DMS153 (cell line): ENCODE measurements at places on chromosomes 3 and 15.

DNA sequence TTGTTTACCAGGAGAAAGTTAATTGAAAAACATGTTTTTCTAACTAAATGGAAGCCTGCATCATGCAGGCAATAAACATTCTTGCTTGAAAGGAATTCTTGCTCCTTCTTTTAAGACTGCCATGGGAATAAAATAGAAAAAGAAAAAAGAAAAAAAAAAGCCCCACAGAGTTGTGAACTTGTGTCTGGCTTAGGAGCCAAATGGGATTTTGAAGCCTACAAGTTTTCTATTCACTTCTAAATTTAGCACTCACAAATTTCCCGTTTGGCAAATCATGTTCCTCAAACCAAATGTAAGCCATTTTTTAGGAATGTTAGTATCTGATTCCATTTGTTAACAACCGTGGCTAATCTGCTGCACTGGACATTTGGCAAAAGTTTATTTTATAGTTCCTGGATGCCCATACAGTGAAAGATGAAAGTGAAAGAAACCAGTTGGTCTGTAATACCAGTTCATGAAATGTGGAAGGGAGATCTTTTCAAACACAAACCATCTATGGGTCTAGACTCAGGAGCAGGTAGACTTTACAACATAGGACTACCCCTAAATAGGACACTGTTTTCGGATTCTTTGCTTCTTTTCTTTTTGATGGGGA, 133.8 kb upstream of the GMNC start:
- DNase-seq = no peak

DNA sequence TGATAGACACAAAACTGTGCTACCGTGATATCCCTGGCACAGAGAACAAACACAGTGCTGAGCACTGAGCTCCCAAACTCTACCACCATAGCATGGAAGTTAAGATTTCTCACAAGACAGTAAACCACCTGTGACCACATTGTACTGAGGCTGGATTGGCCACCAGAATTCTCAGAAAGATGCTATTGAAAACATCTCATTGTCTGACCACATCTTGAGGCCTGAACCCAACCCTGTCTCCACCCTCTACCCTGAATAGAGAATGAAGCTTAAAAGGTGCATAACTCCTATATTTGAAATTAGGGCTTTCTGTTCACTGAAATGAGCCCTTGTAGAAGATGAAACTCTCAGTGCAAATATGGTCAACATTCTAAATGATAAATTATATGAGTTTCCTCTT, 281.3 kb upstream of the NPAP1 start:
- DNase-seq = no peak

GRCh38 chr3:124281453-124282316, 289.8 kb upstream of the ROPN1 start:
- peak; percentile 44 for DNase-seq

DNA sequence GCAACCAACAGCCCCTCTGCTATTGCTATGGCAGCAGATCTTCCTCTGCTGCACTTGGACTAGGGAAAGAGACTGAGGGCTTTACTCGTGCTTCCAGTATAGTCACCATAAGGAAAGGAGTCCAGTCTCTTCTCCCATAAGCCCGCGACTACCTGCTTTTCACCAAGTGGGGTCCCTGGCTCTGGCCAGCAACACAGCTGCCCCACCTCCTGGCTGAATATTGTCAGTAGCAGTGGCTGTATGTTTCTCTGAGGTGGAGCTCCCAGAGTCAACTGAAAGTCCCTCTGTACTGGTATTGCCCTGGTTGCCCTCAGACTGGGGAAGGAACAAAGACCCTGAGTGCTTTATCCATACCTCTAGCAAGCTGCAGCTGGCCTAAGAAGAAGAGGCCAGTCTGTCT, 719.6 kb downstream of the SQOR start:
- no peak for DNase-seq

DNA sequence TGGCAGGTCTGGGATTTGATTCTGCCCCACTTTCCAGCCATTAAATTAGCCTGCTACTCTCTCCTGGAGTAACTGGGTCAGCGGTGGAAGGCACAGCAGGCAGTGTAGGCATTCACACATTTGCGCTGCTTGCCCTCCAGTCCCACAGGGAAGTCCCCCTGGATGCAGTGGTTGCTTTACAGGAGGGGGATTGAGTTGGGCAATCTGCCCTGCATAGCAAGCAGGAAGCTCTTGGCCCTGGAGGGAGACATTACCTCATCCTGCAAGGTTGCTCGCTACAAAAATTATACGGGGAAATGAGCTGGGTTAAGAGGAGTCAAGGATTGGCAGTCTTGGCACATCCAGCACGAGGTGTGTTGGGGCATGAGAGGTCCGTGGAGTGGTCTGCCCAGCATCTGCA, 14.8 kb downstream of the MCM2 start:
- no peak for DNase-seq

DNA sequence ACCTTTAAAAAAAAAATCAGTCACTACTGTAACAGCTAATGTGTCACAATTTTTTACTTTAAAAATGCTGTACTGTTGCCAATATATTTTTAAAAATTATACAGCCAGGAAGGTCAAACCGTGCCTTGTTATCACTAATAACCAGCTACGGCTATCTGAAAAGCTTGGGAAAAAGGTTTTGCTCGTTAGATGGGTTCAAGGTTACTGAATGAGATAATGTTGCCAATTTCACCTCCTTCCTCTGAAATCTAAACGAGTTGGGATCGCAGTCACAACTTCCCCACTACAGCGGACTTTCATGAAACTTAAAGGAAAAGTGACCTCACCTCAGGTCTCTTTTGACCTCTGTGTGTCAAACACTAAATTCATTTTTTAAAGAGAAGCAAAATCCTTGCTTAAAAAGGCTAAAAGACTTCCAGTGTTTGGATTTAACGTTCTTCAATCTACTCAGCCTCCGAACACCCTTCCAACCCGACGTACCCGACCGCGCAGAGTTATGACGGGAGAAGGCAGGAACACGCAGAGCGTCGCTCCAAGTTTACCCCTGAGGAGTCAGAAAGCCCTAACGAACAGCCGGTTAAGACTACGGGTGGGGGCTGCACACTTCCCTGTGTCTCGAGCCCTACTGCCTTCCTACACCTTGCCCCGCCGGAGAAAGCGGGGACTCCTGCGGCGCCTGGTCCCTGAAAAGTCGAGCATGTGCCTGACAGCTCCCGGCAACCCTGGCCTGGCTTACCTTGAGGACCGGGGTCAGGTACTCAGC, 860 bp downstream of the ATG3 start:
- peak; percentile 15 for DNase-seq

GRCh38 chr15:81469154-81469553, 95.1 kb upstream of the TMC3 start:
- DNase-seq = no peak

GRCh38 chr15:23472678-23473077, 25.6 kb upstream of the GOLGA6L2 start:
- DNase-seq = no peak

- peak; percentile 25 for DNase-seq
These were observed 49.9 kb downstream of the KY start for GRCh38 chr3:134600685-134601463.

GRCh38 chr3:136642711-136643110, 109.5 kb downstream of the STAG1 start:
- no peak for DNase-seq

DNA sequence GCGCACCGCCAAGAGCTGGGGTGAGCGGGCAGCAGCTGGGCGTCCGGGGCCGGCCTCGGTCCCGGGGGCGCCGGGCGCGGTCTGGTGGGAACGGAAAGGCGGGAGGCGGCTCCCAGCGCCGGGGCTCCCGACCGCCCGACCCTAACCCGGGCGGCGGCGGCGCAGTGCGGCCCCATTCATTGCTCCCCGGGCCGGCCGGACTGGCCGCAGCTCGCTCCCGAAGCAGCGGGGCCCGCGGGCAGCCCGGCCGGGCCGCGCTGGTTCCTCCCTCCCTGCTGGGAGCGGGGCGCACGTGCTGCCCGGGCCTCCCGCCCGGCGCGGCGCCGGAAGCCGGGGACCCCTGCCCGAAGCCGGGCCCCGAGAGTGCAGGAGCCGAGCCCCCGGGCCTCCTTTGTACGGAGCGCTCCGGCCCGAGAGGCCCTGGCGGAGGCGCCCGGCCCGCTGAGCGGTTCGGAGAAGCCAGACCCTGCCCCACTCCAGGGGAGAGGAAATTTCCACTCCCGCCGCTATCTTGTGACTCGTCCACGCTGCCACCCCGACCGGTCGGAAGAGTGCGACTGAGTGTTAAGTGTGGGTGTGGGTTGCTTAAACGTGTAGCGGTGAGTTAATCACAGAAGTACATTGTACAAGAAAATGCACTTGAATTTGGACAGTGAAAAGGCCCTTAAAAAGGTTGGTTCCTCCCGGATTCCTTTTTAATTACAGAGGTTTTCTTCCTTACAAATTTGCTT, 613 bp downstream of the ATP1B3 start:
- no peak for DNase-seq

- DNase-seq = no peak
These were observed 30.4 kb downstream of the RASGRF1 start for GRCh38 chr15:79060175-79060574.

GRCh38 chr15:78302579-78303312, 3.3 kb upstream of the SKIC8 start:
- no peak for DNase-seq

DNA sequence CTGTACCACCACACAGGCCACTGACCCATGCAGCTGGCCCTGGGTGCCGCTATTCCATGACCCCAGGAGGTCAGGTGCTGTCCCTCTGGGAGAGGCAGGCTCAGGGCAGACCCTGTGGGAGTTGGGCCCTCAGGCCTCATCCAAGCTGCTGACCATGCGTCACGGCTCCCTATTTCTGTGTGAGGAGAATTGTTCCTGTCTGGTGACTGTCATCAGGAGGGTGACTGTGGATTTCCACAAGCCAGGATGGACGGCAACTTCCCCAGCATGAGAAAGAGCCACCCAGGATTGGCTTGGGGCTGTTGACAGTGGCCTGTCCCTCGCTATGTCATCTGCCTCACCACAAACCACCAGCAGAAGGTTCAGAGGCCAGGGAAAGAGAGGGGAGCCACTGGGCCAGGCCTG, 41.4 kb downstream of the ZDHHC19 start:
- DNase-seq = no peak

DNA sequence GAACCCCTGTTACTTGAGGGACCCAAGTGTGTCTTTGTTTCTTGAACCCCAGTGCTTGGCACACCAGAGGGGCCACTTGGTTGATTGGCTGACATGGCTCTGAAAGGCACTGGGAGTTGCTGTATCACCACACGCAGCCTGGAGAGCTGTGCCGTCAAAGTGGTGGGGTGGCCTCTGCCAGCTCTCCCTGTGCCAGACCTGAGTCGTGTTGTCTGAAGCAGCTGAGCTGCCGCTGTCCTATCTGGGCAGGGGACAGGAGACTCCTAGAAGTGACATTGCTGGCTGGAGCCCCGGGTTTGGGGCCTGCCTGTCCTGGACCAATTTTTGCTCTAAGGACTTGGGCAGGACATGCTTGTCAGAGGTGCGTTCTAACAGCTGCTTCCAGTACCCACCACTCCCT, 5.5 kb upstream of the SNX22 start:
- no peak for DNase-seq

DNA sequence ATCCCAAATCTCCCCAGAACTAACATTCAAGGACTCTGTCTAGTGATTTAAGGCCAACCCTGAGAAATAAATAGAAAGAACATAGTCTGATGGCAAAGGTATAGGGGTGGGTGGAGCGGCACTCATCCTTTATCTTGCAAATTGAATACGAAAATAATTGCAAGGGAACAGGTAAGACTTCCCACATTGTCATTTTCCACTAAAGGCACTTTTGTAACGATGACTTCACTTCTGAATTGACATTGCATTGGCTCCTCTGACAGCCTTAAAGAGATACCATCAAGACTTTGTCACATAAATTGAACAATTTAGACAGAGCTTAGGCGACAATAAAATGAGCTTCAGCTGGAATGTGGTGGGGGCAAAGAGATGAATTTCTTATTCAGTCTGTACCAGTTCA, 75.3 kb upstream of the PLCL2 start:
- DNase-seq = no peak

DNA sequence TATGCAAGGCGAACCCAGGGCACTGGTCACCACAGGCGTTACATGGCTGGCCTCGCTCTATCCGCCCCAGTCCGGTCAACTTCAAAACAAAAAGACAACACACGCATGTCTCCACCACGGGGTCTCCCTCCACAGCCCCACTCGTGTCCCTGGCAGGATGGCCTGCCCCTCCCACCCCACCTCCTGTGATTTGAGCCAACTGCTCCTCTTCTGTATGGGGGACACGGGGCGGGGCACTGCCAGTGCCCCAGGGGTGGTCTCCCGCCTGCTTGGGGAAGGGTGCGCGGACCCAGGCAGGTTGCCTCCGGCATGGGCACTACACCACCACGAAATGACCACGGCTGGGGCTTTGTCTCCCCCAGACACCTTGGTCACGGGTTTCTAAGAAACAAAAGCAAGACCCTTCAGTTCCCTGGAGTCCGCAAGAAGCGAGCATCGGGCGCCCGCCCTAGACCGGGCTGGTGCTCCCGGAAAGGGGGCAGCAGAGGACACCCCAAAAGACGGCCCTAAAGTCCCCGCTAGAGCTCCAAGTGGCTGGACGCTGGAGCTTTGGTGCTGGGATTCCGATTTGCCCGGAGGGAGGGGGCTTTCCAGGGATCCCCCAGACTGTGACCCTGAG, 219.3 kb upstream of the PRICKLE2 start:
- no peak for DNase-seq

DNA sequence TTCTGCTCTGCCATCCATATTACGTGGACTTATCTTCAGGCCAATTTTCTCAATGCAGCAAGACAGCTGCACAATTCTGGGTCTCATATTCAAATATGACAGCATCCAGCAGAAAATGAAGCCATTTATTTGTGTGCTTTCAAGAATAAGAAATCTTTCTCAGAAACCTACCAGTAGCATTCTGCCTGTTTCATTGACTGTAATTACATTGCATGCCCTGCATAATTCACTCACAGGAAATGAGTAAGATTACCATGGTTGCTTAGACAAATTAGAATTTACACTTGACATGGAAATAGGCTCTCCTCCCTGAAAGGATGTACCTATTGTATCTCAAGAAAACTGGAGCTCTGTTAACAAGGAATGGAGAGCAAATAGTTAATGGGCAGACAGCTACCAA, 346.6 kb upstream of the DCBLD2 start:
- no peak for DNase-seq

- DNase-seq = no peak
These were observed 41.9 kb downstream of the PLCH1 start for GRCh38 chr3:155702745-155703591.

- no peak for DNase-seq
These were observed 2.6 kb upstream of the MDFIC2 start for GRCh38 chr3:70315021-70315420.

- DNase-seq = no peak
These were observed 365.0 kb downstream of the ROBO2 start for GRCh38 chr3:77404871-77405270.
